ENCODE measurements at places on chromosomes 4 and X.

DNA sequence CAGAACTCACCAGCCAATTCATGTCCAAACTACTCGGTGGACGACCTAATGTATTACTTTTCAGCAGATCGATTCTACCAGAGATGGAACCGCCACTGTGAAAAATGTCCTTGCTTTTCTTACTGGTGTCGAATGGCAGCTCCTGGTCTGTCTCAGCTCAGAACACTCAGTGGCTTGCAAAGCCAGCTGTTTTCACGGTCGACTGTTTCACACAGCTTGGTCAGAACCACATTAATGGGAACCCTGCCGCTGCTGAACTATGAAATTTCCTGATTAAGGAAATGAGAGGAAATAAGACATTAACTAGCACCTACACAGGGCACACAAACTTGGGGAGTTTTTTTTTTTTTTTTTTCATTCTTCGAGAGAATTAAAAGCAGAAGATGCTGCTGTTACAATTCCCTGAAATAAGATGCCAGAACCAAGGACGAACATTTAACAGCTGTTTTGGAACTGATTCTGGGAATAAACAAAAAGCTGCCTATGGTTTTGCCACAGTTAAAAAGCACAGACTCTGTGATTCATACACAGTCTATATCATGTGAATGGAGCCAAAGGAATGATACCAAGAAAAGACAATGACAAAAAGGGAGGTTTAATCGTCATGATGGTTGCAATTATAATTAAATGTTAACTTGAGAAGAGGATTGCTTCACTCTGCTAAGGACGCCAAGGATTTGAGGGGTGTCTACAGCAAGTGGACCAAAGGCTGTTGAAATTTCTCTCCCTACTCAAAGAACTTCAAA is 31.3 kb downstream of the SUPT20HL2 start:
- DNase-seq = no peak

DNA sequence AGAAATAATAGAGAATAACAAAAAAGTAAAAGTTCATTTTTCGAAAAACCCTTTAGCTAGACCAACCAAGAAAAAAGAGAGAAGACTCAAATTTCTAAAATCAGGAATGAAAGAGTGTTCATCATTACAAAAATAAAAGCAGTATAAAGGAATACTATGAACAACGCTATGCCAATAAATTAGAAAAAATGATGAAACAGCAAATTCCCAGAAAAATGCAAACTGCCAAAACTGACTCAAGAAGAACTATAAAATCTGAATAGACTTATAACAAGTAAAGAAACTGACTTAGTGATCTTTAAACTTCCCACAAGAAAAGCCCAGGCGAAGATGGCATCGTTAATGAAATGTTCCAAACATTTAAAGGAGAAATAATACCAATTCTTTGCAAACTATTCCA is 3.1 kb upstream of the ZCCHC13 start:
- no peak for DNase-seq

- no peak for DNase-seq
Observed at GRCh38 chr4:85522277-85522676, 47.3 kb downstream of the ARHGAP24 start.

DNA sequence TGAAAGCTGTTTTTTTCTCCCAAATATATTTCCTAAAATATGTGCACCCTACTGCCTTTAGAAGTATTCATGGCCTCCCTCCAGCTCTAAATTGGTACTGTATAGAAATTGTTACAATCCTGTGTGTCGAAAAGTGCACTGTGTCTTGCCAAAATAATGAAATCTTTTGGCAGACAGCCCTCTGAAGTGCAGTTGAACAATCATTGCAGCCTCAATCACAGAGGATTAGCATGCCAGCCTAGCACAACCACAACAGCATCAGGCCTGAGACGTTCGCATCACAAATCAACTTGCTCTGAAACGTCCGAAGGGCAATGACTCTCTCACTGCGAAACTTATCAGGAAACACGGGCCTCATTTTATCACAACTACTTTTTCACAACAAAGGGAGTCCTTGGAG is 99.0 kb downstream of the ANOS1 start:
- no peak for DNase-seq

DNA sequence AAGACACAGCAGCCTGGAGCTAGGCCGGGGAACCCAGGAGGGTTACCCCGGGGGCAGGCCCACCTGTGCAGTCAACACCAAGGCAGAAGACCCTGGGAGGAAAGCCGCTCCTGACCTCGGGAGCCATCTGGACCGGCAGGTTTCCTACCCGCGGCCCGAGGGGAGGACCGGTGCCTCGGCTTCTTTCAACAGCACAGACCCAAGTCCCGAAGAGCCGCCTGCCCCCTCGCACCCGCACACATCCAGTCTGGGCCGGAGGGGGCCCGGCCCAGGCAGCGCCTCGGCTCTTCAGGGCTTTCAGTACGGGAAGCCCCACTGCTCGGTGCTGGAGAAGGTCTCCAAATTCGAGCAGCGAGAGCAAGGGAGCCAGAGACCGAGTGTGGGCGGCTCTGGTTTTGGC is 157.8 kb downstream of the SOWAHB start:
- DNase-seq = no peak

DNA sequence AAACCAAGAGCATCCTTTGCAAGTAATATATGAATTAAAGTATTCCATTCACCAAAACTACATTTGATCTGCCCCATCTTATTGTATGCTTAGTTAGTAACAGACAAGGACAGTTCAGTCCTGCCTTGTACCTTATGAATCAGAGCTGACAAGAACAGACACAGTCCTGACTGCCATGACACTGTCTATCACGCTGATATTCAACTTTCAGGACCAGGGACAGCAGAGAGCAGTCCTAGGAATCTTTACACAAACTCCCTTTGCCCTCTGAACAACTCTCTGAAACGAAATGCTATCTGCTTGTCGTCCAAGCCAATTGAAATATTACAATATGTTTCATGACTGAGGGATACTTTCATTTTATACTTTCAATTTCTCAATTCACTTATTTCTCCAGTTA is 268.6 kb upstream of the VCX start:
- DNase-seq = no peak

DNA sequence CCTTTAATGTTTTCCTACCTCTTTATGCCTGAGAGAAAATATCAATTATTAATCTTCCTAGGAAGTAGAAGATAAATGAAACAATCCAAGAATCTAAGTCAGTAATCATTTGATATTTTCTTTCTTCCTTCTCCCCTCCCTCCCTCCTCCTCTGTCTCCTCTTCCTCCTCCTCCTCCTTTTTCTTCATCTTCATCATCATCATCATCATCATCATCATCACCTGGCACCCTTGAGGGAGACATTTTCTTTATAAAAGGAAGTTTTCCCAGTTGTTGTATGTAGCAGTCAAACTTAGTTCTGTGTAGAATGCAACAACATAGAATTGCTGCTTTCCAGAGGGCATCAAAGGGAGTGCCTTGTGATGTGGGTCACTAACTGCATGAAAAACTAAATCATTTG is 100.1 kb downstream of the SLC10A6 start:
- no peak for DNase-seq

DNA sequence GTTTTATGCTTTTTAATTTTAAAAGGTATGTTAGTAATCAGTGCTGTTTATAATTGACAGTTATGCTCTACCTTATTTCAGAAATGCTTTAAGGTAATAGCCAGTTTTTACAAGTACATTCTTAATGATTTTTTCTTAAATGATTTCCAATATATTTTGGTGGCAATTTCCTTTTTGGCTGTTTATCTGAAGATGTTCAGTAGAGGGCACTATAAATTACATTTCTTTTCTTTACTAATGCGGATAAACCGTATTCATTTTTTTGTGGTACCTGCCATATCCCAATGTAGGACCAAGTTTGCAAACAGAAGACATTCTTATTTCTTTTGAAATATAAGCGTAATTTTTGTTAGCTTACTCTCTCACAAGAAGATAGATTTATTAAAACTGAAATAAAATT is 65.4 kb downstream of the CCKAR start:
- no peak for DNase-seq

- DNase-seq = no peak
Observed at GRCh38 chrX:16185725-16186136, 18.4 kb downstream of the MAGEB17 start.

- DNase-seq = no peak
Observed at GRCh38 chrX:70026851-70027200, 22.9 kb downstream of the AWAT2 start.

DNA sequence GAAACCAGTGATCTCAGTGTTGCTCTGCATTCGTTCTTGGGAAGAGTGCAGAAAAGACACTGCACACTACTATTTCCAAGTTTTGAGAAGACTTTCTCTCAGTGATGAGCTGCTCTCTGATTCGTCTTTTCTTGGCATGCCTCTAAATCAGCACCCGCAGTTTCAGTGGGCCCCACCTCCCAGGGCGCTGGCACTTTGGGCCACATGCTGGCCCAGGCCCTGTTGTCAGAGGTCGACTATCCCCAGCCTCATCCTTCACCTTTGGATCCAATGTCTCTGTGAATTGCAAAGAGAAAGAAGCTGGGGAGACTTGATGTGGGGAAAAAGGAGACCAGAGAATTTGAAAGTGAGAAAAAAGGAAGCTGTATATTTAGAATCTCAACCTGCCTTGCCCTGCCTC is 644.1 kb upstream of the PITX2 start:
- no peak for DNase-seq

DNA sequence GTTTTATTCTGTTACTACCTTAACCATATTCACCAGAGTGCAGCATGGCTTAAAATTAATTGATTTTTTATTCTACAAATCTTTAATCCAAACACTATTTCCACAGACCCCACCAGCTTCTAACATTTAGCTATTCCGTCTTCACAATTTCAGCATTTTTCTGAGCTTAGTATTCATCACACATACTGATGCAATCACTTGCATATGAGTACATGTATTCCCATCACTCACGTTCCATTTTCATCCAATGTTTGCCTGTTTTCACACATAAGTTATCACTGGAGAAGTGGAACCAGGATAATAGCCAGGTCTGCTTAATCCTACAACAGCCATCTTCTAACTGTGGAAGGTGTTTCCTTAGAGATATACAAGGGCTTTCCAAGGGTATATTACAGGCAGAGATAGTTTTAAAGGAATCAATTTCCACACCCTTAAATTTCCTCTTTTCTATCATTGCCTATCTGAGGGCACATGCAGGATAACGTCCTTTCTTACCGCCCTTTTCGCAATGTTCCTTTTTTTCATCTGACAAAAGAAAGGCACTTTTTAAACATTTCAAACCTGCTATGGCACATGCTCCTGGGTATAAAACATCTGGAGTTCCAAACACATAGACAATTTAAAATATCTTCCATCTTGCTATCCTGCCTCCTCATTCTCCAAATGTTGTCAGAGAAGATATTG is 115.8 kb downstream of the CORIN start:
- no peak for DNase-seq

GRCh38 chr4:51901363-51901762 is 58.4 kb downstream of the DCUN1D4 start:
- no peak for DNase-seq

DNA sequence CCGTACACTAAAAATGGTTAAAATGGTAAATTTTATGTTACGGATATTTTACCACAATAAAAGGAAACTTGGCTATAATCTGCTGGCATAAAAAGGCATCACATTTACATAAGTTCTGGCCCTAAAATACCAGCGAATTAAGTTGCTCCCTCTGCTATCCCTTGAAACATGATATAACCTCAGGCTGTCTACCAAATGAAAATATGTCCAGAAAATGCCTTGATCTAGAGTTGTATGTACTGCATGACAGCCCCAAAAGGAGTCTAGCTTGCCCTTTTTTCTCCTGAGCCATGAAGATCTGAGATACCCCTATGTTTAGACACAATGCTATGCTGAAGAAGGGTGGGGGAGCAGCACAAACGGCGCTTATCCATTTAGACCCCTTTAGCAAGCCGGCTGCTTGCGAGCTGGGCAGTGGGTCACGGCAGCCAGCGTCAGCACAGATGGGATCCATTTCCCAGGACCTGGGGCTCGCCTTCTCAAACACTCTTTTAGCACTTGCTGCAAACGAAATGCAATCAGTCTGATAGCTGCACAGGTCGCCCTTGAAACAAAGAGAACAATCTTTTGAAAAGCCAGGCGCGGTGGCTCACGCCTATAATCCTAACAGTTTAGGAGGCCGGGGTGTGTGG is 77.0 kb downstream of the AFAP1 start:
- DNase-seq = no peak

DNA sequence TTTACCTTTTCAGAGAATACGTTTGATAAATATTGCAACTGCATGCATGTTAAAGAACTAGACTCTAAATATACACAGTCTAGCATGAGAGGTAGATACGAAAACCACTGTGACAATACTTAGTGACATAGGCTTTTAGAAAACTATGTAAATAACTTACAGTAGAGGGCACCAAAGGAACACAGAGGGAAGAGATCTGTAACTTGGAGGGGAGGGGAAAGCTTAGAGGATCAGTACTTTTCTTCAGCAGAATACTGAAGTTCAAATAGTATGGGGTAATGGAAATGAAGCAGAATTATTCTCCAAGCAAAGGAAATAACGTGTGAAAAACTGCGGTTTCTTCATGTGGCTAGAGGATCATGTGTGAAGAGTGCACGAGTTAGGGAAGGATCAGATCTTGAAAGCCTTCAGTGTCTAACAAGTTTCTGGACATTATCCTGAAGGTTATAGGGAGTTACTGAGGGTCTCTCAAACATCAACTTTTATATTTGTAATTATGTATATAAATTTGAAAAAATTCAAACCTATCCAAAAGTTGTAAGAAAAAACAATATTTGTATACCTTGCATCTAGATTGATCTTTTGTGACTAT is 264.3 kb downstream of the NPFFR2 start:
- DNase-seq = no peak

GRCh38 chr4:21709761-21710160 is 238.8 kb downstream of the KCNIP4 start:
- DNase-seq = no peak

DNA sequence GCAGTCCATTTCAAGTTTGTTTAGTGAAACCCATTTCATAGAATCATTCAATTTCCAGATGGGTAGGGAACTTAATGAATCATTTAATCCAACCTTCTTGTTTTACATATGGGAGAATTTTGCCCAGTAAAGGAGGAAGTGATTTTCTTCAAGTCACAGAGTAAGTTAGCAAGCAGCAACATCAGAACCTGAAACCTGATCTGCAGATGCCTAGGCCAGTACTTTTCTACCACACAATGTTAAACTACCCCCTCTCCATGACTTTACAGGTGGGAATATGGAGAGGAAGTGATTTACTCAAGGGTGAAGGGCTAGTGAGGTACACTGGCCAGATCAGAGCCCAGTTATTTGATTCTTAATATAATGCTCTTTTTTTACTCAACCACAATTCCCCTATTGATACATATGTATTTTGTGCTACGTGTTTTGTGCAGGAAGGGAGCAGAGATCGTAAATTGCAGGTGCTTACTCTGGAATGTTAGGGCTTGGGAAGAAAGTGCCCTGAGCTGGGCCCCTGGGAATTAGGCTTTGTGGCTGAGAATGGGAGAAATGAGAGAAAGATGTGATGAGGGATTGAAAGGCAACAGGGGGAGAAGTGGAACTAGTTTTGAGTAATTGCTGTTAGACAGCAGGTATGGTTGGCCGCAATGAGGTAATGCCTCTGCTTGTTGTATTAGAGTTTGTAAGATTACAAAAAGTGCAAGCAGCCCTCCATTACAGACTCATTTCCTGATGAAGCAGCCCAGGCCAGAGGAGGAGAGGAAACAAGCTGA is 6.8 kb downstream of the LHFPL1 start:
- DNase-seq = no peak

GRCh38 chr4:79364061-79364460 is 38.2 kb upstream of the NAA11 start:
- DNase-seq = no peak

GRCh38 chr4:40559585-40560465 is 69.8 kb downstream of the RBM47 start:
- no peak for DNase-seq

All from CD4-positive, alpha-beta T cell treated with Interleukin-6 for 4 hours (primary cell).